ENCODE measurements at places on chromosomes 13 and 19.

- no peak for DNase-seq
These were observed 68.1 kb downstream of the UFM1 start for GRCh38 chr13:38417727-38418126.

DNA sequence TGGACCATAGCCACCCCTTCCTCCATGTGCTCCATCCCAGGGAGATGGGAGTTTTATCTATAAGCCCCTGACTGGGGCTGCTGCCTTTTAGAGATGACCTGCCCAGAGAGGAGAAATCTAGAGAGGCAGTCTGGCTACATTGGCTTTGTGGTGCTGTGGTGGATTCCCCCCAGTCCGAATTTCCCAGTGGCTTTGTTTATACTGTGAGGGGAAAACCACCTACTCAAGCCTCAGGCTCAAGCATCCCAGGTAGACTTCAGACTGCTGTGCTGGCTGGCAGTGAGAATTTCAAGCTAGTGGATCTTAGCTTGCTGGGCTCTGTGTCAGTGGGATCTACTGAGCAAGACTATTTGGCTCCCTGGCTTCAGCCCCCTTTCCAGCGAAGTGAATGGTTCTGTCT is 1195.7 kb upstream of the PCDH20 start:
- DNase-seq: no peak

- no peak for DNase-seq
These were observed 16.0 kb upstream of the MRI1 start for GRCh38 chr19:13748169-13748828.

DNA sequence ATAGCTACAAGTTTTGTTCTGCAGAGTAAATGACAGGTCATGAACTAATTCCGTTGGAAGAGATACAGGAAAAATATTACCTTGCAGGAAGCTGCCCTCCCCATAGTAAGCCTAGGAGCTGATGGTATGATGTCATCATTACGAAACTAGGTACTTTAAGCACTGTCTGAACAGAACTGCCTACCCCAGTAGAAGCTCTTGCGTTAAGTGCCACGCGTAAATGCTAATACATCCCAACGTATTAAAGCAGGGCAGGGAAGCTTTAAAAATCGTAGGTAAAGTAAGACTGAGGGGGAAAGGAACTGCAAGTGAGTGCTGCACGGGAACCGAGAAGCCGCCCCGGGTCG is 572 bp downstream of the UGGT2 start:
- DNase-seq: peak; percentile 24

DNA sequence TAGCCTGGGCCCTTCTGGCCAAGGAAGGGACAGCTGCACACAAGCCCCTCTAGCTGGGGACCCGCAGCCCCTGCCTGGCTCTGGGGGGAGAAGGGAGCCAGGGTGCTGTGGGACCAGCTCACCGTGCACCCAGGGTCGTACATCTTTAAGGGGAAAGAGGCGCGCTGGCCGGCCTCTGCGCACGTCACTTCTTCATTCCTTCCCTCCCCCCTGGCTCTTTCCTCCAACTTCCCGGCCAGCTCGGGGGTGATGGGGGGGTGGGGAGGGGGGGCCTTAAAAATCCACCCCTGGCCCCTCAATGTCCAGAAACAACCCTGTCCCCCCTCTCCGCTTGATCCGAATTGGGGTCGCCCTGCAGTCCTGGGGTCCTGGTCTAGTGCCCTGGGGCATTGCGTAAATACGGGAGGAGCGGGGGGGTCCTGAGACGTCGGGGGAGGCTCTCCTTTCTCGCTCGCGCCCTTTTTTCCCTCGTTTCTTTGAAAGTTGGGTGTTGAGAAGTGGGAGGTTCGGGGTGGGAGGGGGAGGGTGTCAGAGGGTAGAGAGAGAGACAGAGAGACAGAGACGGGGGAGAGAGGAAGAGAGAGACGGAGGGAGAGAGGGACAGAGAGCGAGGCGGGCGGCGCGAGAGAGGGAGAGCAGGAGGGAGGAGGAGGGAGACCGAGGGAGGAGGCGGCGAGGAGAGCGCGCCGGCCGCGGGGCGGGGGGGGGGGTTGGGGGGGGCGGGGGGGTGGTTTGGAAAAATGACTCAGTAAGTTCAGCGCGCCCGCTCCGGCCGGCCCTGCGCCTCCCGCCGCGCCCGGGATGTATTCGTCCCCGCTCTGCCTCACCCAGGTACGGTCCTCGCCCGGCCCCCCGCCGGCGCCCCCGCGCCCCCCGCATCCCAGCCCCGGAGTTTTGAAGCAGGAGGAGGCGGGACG is at the start of gene NFIC:
NFIC (plus strand) TSS at position 748 of the 917 bp plus-strand sequence; CDS start at position 802, 54 bp downstream.
- DNase-seq: no peak

DNA sequence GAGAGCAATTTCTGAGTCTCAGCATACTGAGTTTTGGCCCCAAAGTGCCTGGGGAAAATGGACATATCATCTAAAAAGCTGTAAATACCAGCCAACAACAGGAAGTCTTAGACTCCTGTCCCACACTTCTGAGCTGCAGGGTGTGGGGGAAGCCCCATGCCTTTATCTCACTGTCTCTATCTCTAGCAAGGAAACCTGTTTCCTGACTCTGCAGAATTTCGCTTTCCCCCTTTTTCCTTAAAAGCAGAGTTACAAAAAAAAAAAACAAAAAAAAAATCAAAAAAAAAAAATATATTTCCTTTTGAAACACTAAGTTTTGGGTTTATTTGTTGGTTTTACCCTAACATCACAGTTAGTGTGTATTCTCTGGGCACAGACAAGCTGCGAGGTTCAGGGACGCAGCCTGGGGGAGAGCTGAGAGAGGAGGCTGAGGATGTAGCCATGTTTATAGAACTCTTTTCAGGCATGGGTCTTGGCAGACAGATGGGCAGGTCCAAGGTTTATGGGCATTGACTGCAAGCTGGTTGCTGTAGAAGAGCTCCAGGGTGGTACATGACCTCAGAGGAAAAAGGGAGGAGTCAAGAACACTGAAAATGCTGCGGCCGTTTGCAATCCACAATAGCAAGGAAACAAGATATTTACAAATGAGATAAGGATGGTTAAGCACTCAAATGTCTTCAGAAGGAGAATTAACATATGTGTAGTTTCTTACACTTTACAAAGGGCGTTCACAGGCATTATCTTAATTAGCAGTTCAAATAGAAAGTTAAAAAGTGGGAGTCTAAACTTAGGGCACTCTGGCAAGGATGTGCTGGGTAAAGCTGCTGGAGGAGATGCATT is 4.9 kb downstream of the MBNL2 start:
- DNase-seq: no peak

DNA sequence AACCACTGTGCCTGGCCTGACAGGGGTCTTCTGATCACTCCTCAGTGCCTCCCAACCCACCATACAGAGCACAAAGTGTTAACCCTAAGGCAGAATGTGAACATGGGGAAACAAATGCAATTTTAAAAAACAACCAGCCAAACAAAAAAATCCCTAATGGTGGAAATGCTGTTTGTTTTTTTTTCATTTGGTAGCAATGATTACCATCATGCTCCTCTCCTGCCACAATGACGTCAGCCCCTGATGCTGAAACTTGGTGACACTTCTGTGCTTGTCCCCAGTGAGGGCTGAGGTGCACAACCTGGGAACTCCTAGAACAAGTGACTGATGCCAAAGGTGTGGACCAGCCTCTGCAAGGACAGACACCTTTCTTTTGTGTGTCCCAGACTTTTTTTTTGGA is 4.0 kb upstream of the TSPAN16 start:
- DNase-seq: no peak

- no peak for DNase-seq
These were observed 1.6 kb downstream of the SBK2 start for GRCh38 chr19:55535173-55535964.

DNA sequence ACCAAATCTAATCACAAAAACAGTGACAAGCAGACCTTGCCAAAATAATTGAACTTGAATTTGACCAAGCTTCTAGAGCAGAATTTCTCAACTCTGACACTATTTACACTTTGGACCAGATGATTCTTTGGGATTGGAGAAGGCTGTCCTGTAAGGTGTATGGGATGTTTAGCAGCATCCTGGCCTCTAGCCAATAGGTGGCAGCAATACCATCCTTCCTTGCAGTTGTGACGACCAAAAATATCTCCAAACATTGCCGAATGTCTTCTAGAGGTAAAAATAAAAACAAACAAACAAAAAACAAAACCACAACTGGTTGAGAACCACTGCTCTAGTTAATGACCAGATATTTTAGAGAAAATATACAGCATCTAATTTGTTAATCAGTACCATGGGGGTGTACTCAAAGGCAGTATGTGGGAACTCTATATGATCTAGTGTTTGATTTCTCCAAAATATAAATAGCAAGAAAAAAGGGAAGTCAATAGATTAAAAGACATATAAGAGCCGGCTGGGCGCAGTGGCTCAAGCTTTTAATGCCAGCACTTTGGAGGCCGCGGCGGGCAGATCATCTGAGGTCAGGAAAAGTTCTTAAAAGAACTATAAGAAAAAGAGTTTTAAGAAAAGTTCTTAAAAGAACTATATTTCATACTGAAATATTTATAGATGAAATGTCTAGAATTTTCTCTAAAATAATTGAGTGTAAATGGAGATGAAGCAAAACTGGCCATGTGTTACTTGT is 60.9 kb upstream of the ZNF527 start:
- DNase-seq: no peak

GRCh38 chr13:28299916-28300315 is 161.6 kb downstream of the PAN3 start:
- DNase-seq: no peak

- DNase-seq: no peak
These were observed 128.3 kb downstream of the GGACT start for GRCh38 chr13:100460266-100460665.

DNA sequence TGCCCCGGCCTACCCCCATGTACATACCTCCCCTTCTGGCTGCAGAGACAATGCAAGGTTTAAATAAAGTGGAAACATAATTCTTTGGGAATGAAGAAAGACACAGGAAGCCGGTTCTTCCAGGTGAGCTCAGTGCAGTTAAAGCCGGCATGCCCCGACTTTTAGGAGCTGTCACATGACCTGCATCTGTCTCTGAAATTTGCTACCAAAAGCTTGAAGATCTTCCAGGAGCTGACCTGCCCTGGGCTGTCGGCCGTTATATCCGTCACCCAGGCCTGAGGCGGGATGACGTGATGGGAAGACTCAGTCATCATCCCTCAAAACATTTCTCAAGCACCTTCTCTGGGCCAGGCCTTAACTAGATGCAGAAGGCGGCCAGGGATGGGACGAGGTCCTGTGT is 10.3 kb downstream of the RAB8A start:
- DNase-seq: no peak

- no peak for DNase-seq
These were observed 13.7 kb upstream of the ZSCAN1 start for GRCh38 chr19:58020129-58020528.

DNA sequence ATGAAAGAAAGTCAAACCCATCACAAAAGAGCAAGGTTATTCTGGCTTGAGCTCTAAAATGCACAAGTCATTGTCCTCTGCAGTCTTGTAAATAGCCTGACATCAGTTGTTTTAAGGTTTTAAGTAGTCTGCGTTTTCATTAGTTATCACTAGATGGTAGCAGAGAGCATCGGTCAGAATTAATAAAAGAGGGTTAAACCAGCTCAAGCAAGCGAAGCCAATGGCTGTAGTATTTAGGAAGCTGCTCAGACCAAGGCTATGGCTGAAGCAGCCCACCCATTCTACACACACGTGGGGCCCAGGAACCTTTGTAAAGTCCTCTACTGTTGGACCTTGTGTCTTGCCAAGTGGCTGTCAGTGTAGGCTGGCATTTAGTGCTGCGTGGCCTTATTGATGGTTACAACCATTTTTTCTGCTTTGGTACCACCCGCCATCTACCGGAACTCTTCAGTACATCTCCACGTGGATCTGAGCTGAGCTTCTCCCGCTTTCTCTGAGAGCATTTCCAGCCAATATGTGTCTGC is 13.3 kb upstream of the ZNF57 start:
- peak; percentile 37 for DNase-seq

- no peak for DNase-seq
These were observed 47.5 kb downstream of the NFIC start for GRCh38 chr19:3413796-3414327.

DNA sequence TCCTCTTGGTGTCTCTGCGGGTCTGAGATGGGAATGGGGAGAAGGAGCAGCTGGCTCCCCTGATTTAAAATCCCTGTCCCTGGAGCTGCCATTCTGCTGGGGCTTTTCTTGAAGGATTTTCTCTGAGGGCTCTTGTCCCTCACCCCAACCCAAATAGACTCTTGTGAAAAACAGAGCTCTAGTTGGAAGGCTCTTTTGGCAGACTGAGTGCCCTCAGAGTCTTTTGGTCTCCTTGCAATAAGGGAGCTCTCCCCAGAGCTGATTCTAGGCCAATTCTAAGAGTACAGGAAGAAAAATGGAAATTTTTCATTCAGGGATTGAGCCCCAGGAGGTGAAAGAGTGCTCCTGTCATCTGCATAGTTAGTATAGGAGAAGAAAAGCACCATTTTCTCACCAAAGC is 238.3 kb downstream of the COG6 start:
- no peak for DNase-seq
